ENCODE measurements at places on chromosomes 11 and 22. TPM values are rescaled to one million over a fixed set of nuclear protein-coding genes. Genes with fewer than 3 reads are reported as not detected.

- no peak overlapping the region for H3K27ac ChIP-seq
- peaks cover 4% of the 10 kb centered on the region for H3K36me3 ChIP-seq
- DNase-seq = no peak
- no peak overlapping the region for H3K4me3 ChIP-seq
- peaks cover 29% of the 10 kb centered on the region for H3K4me1 ChIP-seq
- H3K27me3 ChIP-seq = no peaks in the 10 kb centered on the region
Observed at GRCh38 chr22:29833392-29833965, 4.6 kb downstream of the ASCC2 start.

DNA sequence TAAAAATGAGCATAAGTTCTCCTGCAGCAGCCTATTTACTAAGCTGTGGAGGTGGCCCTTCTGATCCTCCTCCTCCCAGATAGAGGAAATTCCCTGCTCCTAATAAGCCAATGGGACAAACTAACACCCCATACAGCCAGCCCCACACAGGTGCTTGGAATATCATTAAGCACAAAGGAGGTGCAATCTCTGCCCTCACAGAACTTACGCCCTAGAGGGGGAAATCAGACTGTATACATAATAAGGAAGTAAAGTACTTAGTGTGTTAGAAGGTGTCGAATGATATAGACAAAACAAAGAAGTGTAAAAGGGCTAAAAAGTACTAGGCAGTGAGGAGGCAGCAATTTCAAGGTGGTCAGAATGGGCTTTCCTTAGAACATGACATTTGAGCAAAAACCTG is 5.8 kb downstream of the MS4A12 start:
- no peaks in the 10 kb centered on the region for H3K36me3 ChIP-seq
- no peak overlapping the region for H3K4me3 ChIP-seq
- no peak overlapping the region for H3K27ac ChIP-seq
- H3K4me1 ChIP-seq = peaks cover 5% of the 10 kb centered on the region

- no peak for DNase-seq
- H3K4me1 ChIP-seq = no peaks in the 10 kb centered on the region
- peaks cover 7% of the 10 kb centered on the region for H3K36me3 ChIP-seq
Observed at GRCh38 chr11:10503777-10504480, 37.1 kb downstream of the RNF141 start.

The SNX32 gene
- 1.5 TPM for total RNA-seq

All from activated naive CD4-positive, alpha-beta T cell treated with anti-CD3 and anti-CD28 coated beads for 36 hours (primary cell).